ENCODE measurements at places on chromosomes 6 and 20.

- no peak for DNase-seq
These were observed 5.6 kb downstream of the TOP1 start for GRCh38 chr20:41034239-41034638.

- DNase-seq = no peak
These were observed 8.9 kb downstream of the TAGAP start for GRCh38 chr6:159035891-159036290.

DNA sequence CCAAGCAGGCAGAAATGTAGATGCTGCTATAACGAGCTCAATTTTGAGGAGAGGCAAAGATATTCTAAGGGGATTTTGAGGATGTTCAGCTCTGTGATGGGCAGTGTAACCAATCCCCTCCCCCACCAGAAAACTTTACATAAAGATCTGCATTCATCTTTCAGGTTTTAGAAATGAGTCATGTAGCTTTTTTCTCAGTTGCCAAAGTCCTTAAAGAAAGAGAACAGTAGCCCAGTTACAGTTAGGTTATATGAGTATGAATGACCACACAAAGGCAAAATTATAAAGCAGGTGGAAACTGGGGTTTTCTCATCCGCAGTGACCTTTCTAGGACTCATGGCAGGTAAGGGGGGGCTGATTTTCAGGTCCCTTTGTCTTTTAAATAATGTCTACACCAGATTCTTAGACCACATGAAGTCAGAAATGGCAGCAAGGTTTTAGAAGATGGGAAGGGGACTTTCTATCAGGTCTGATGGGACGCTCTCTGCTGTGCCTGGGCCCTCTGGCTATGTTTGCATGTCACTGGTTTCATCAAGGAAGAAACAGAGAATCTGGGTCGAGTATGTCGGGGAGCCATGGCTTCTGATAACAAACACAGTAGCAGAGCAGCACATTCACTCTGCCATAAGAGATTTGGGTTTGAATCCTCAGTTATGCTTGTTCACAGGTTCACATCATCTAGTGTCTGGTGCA, 94.7 kb downstream of the CLIC5 start:
- DNase-seq = no peak

DNA sequence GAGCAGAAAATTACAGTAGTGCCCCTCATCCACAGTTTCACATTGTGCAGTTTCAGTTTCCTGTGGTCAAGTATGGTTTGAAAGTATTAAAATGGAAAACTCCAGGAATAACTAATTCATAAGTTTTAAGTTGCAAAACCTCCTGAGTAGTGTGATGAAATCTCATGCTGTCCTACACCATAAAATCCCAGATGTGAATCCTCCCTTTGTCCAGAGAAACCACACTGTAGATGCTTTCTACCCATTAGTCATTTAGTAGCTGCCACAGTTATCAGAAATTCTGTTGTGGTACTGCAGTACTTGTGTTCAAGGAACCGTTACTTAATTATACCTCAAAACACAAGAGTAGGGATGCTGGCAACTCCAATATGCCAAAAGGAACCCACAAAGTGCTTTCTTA, 74.7 kb downstream of the PTCHD4 start:
- no peak for DNase-seq

DNA sequence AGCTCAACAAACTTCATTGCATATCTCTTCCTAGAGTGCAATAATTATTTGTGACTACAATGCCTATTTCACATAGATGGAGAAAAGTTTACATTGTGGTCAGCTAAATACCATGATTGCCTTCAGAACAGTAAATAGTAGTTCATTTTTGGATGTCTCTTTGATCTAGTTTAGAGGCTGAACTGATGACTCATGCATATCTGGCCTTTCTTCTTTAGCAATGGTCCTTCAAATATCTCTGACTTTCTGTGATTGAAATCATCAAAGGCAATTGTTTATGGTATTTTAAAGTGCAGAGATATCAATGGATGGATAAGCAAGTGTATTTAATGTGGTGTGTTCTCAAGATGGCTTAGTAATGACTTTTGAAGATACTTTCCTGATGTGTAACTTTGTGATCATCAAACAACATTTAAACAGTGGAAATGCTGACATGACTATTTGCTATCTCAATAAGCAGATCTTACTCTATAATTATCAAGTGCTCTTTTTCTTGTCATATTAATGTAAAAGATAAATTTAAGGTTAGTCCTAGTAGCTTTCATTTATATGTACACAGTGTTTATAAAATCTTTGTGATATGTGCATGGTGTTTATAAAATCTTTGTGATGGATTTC, 523.7 kb upstream of the SLC35B3 start:
- DNase-seq = no peak

All from T-helper 2 cell (primary cell).